ENCODE measurements at places on chromosomes 4 and X.

- no peak for DNase-seq
These were observed 39.8 kb upstream of the CLDN24 start for GRCh38 chr4:183362036-183362435.

- no peak for DNase-seq
These were observed 32.9 kb downstream of the SETD7 start for GRCh38 chr4:139523076-139523475.

DNA sequence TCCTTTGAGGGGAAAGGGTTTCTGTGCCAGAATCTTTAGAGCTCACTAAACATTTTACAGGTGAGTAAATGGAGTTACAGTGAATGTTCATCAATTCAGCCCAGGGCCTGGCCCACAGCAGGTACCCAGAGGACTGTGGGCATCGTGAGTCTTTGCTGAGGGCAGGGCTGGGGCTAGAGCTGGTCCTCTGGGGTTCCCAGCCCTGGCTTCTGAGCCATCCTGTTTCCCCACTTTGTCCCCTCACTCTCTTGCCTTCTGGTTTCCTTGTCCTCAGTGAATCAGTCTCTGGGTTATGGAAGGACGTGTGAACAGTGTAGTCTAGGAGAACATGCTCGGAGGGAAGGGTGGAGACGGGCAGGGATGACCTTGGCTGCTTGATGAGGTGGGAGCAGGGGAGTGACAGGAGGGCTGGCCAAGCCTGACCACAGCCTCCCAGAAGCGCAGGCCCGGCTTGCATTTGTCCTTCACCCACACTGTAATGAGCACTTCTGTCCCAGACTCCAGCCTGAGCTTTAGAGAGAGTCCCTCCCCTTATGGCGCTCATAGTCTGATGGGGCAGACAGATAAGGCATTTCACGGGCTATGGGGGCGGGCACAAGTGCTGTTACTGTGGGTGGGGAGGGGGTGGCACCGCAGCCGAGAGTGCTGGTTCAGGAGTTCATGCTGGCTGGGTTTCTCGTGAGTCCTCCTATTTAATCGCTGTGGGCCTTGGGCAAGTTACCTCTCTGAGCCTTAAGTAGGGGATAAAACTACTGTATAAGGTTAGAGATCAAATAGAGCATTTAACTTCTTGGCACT, 17.3 kb downstream of the TBC1D14 start:
- peak; percentile 39 for DNase-seq

DNA sequence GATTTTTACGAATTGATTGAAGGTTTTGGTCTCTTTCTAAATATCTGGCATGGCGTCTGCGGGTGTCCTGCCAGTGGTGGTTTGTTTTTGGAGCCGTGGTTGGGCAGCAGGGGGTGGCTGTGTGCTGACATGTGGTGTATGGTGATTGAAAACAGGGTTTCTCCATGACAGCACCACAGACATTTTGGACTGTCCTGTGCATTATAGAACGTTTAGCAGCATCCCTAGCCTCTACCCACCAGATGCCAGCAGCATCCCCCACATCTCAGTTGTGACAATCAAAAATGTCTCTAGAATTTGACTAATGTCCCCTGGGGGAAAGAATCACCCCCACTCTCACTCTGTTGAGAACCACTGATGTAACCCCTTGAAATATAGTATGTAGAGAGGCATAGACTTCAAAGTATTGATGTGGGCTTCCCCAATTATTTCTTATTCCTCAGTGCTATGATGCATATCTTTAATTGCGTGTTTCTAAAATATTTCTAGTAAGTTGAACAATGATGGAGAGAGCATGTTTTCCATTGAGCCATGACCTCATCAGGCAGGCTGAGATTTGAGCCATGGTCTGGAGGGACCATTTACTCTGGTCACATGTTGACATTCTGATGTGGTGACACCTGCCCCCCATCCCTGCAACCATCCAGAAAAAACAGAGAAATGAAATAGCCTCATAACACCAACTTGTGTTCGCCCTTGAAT, 77.4 kb upstream of the MID1 start:
- DNase-seq: no peak

GRCh38 chrX:101057093-101057714, 5.3 kb upstream of the TRMT2B start:
- no peak for DNase-seq

DNA sequence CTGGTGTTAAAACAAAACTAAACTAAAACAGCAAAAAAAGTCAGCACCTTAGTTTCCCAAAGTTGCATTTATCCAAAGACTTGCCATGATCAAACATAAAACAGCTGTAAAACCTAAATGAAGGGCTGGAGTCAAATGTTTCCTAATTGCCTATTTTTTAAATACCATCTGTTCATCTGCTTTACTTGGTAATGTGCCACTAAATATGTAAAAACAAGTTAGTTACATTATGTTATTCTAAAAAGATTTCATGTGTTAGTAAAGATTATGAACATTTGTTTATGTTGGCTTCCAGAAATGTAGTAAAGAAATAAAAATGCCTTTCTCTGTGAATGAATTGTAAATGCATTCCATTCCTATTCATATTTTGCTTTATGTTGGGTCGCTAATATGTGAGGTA, 977.8 kb downstream of the FSTL5 start:
- DNase-seq: no peak

GRCh38 chr4:66048861-66049260, 378.6 kb upstream of the EPHA5 start:
- DNase-seq: no peak

DNA sequence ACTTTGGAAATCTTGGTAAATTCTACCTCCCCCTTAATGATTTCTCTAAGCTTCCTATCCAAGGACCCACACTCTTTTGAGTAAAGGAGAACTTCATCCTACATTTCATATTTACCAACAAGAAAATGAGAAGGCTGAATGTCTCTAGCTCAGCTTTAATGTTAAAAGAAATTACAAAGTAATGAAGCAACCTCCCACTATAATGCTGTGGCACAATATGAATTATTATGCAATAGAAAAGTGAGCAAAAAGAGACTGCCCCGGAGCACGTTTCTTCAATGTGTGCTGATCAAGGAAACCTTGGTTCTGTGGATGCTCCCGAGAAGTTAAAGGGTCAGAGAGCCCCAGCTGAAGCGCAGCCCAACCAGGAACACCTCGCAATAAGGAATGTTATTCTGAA, 9.1 kb upstream of the TBC1D1 start:
- DNase-seq: no peak

GRCh38 chrX:24341795-24342194, 18.6 kb upstream of the SUPT20HL1 start:
- no peak for DNase-seq

DNA sequence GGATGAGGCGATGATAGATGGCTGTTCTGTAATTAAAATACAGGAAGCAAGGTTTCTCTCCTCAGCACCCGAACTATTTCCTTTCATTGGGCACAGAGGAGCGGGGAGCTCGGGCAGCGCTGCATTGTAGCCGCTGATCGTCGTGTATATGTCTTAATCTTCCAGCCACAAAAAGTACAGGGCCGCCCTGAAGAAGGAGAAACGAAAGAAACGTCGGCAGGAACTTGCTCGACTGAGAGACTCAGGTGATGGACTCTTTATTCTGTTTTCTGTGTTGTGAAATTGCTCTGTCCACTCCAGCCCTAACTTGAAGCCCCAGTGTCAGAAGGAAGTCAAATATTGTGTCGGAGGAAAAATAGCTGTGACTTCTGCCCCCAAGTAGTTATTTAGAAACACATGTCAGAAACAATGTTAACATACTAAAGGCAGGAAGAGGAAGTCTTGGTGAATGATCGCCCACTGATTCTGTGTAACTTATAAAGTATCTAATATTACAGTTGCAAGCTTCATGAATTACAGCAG, 546 bp downstream of the ZRSR2 start:
- no peak for DNase-seq

DNA sequence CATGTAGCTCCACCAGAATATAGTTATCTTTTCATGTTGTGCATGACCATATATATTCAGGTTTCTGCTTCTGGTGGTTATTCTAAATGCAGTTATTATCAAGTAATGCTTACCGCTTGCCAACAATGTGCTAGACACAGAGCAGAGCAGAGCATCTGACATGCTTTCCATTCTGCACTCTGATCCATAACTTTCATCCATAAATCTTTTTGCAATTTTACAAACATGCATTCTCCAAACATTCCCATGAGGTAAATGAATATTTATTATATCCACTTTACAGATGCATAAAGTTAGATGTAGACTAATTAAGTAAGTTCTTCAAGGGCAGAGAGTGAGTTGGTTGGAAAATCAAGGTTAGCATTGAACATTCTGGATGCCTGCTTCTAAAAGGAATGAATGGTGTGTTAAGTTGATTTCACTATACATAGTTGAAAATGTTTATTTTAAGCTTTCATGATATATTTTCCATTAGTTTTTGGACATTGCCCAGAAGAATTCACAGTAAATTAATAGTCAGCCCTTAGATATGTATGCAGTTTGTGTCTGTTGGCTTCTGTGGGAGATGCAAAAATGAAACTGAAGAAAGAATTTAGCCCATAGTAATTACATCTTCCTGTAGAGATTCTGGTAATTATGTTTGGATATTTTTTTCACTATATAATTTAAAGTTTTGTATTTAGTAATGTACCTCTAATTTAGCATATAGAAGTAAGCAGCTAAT, 867.8 kb downstream of the CCSER1 start:
- no peak for DNase-seq
